Activated CD8-positive, alpha-beta memory T cell treated with anti-CD3 and anti-CD28 coated beads, Interleukin-2, amount 10 ng/mL, durations not matched to agents 7 days and 5 days (primary cell): ENCODE measurements at places on chromosomes 2 and 18. TPM values are rescaled to one million over a fixed set of nuclear protein-coding genes. Genes with fewer than 3 reads are reported as not detected.

Gene REG3A
- total RNA-seq = not detected

GRCh38 chr2:54341656-54342055 is 85.6 kb upstream of the TSPYL6 start:
- DNase-seq = no peak

DNA sequence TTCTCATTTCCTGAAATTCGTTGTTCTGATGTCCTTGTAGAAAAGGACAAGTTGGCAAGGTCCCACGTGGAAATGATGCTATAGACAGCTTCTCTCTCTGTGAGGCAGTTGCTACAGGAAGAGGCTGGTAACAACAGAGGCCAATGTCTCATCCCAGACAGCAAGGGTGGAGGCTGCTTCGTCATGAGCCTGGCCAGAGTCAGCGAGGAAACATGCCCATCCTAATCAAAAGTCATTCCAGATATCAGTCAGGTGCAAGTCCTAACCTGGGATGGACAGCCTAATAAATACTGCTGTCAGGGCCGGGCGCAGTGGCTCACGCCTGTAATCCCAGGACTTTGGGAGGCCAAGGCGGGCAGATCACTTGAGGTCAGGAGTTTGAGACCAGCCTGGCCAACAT is 6.4 kb upstream of the SMAD7 start:
- no peak for DNase-seq

GRCh38 chr2:235551965-235552364 is 58.1 kb downstream of the AGAP1 start:
- DNase-seq = no peak

Gene DLX1
- total RNA-seq = not detected

DNA sequence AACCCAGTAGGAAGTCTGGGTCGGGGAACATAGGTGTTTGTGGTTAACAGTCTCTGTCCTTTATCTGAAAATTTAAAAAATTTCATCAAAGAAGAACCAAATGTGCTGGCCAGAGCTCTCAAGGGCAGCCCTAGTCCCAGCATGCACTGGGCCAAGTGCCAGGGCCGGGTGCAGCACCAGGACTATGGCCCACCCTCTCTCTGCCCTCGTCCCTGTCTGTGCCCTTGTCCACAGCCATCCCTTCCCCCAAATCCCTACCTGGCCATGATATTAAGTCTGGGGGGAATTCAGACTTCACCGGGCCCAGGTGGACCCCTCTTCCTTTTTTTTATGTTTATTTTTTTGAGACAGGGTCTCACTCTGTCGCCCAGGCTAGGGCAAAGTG is 14.4 kb upstream of the ZFP36L2 start:
- DNase-seq = no peak

Gene C2orf72
- total RNA-seq = not detected

- DNase-seq = no peak
These were observed 46.7 kb downstream of the NBEAL1 start for GRCh38 chr2:203061346-203061745.

Gene RNMT
- 28.0 TPM for total RNA-seq

Gene GCG
- not detected for total RNA-seq

- peak; percentile 47 for DNase-seq
These were observed at the start of gene EMILIN2 for GRCh38 chr18:2846636-2847316. Gene EMILIN2 (plus strand): TSS chr18:2847006. CDS start chr18:2847189, 183 bp downstream.
